ENCODE measurements at places on chromosomes 1 and 21.

DNA sequence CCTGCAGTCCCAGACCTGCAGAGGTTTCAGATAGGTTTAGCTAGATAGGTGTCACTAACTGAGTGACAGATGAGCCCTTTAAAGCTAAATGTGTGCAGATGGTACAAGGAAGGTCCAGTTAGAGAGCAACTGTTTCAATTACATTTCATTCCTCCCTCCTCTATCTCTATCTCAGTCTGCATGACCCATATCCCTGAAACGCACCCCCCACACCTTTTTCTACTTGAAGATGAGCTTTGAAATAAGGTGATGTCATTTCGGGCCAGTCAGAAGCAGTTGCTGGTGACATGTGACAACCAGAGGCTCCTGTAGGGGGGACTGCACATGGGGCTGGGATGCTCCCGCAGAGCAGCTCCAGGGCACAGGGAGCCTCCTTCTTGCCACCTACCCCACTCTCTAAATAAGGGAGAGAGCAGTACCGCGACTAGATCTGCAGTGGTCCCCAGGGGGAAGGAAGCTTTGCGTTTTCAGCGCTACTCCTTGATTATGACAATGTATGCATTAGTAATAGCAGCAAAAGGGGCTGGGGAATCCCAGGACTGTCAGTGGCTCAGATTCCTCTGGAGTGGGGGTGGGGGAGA, 4.3 kb downstream of the ATP8B2 start:
- H3K4me3 ChIP-seq = no peak overlapping the region
- peaks cover 25% of the 10 kb centered on the region for H3K27me3 ChIP-seq
- H3K4me1 ChIP-seq = peaks cover 40% of the 10 kb centered on the region

GRCh38 chr1:114764689-114765088, 6.9 kb upstream of the CSDE1 start:
- H3K27ac ChIP-seq = no peak overlapping the region
- no peaks in the 10 kb centered on the region for H3K27me3 ChIP-seq
- no peak overlapping the region for H3K4me3 ChIP-seq
- no peaks in the 10 kb centered on the region for H3K4me1 ChIP-seq
- no peaks in the 10 kb centered on the region for H3K36me3 ChIP-seq

- no peaks in the 10 kb centered on the region for H3K27me3 ChIP-seq
- H3K4me1 ChIP-seq = no peaks in the 10 kb centered on the region
- H3K4me3 ChIP-seq = no peak overlapping the region
- H3K27ac ChIP-seq = no peak overlapping the region
Measured at GRCh38 chr21:20944139-20944538, 54.1 kb upstream of the NCAM2 start.

GRCh38 chr1:151639466-151639865, 27.6 kb downstream of the SNX27 start:
- H3K27ac ChIP-seq = no peak overlapping the region
- H3K36me3 ChIP-seq = peaks cover 12% of the 10 kb centered on the region
- no peak overlapping the region for H3K4me3 ChIP-seq
- peaks cover 5% of the 10 kb centered on the region for H3K4me1 ChIP-seq
- no peak for DNase-seq
- H3K27me3 ChIP-seq = no peaks in the 10 kb centered on the region

DNA sequence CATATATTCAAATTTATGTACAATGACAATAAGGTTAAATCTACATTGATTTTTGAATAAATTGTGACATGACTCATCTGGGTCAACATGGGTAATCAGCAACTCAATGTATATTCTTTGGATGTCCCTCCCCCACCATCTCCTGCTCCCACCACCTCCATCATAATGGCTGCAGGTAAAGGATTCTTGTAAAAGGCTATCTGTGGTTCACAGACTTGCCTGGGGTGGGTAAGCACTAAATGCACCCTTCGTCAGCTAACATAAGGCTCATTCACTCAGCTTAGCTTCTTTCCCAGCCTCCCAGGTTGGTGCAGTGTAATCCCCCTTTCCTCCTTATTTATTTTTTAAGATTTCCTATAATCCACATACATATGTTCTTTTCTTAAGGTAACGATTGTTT, 355.7 kb upstream of the DPYD start:
- no peaks in the 10 kb centered on the region for H3K4me1 ChIP-seq
- H3K27ac ChIP-seq = no peak overlapping the region
- no peaks in the 10 kb centered on the region for H3K36me3 ChIP-seq
- DNase-seq = no peak

GRCh38 chr21:45867671-45868081, 113.9 kb upstream of the COL6A1 start:
- no peaks in the 10 kb centered on the region for H3K36me3 ChIP-seq
- H3K4me1 ChIP-seq = no peaks in the 10 kb centered on the region
- H3K4me3 ChIP-seq = no peak overlapping the region
- peaks cover 34% of the 10 kb centered on the region for H3K27me3 ChIP-seq
- no peak overlapping the region for H3K27ac ChIP-seq

DNA sequence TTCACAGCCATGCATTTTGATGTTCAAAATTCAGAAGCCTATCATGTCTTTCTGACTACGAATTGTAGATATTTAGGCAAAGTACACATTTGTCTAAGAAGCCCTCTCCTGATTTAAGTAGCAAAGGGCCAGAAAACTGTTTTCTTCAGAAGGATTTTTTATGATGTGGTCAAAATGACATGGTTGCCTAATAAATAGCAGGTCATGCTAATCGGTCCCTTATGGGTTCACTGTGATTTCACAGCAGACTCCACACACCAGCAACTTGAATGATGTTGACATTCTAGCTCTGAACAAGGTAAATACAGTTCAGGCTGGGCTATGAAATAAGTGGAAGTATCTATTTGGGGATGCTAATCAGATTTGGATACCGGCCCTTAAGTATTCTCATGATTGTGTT, 178.7 kb upstream of the DPYD start:
- H3K27ac ChIP-seq = no peak overlapping the region
- no peaks in the 10 kb centered on the region for H3K27me3 ChIP-seq
- no peak overlapping the region for H3K4me3 ChIP-seq
- no peak for DNase-seq

DNA sequence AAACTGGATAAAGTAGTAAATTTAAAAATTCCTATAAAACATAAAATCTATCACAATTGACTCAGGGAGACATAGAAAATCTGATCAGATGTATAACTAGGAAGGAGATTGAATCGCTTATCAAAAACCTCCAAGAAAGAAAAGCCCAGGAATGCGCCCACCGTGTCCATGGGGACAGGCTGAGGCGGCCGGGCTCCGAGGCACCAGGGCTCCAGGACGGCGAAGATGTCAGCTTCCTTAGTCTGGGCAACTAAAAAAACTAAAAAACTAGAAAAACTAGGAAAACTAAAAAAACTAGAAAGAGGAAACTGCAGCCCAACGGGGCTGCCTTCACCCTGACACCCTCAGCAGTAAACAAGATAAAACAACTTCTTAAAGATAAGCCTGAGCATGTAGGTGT, 229.0 kb upstream of the RAB4A start:
- H3K4me3 ChIP-seq = no peak overlapping the region
- peaks cover 3% of the 10 kb centered on the region for H3K4me1 ChIP-seq
- H3K36me3 ChIP-seq = no peaks in the 10 kb centered on the region
- DNase-seq = no peak
- no peak overlapping the region for H3K27ac ChIP-seq

- no peaks in the 10 kb centered on the region for H3K27me3 ChIP-seq
- H3K27ac ChIP-seq = peak overlapping the region; percentile 91
- no peak overlapping the region for H3K4me3 ChIP-seq
- peaks cover 78% of the 10 kb centered on the region for H3K4me1 ChIP-seq
- no peak for DNase-seq
- peaks cover 10% of the 10 kb centered on the region for H3K36me3 ChIP-seq
Measured at GRCh38 chr1:21931171-21932093, 5.7 kb downstream of the HSPG2 start.

GRCh38 chr1:111904478-111905218, 84.8 kb downstream of the KCND3 start:
- H3K27ac ChIP-seq = peak overlapping the region; percentile 33
- no peaks in the 10 kb centered on the region for H3K4me1 ChIP-seq
- no peaks in the 10 kb centered on the region for H3K27me3 ChIP-seq
- DNase-seq = no peak
- no peak overlapping the region for H3K4me3 ChIP-seq

- no peak overlapping the region for H3K4me3 ChIP-seq
- H3K27me3 ChIP-seq = no peaks in the 10 kb centered on the region
- no peak for DNase-seq
Measured at GRCh38 chr1:36804669-36805314, 229.5 kb downstream of the GRIK3 start.

Data from esophagus squamous epithelium (tissue), 5 donors.